ENCODE measurements at places on chromosomes 1 and 21.

- DNase-seq = no peak
Measured at GRCh38 chr1:240020871-240021270, 70.8 kb upstream of the FMN2 start.

DNA sequence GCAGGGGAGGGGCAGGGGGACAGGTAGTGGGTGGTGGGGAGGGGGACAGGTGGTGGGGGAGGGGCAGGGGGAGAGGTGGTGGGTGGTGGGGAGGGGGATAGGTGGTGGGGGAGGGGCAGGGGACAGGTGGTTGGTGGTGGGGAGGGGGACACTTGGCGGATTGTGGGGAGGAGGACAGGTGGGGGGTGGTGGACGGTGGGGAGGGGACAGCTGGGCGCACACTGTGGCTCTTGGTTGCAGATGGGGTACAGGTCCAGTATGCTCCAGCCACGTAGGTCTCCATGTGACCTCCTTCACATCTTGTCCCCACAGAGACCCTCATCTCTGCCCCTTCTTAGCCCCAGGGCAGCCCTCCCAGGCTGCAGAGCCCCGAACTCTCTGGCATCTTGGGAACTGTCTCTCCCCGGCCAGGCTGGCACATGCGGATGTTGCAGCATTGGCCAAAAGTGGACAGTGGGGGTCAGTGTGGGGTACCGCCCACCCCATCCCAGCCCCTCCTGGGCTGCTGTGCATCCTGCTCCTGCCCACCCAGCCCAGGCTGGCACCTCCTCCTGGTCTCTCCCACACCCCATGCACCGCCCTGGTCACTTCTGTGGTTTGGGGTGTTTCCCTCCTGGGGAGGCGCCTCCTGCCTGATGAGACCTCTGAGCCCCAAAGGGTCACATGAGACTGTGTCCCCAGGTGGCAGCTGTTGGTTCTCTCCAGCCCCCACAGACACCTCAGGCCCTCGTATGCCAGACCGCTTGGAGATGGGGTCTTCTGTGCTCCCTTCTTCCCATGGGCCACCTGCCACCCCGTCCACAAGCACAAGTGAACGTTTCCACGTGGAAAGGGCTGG, 7.6 kb upstream of the SLC19A1 start:
- no peak for DNase-seq

GRCh38 chr1:187696073-187696472, 867.3 kb downstream of the PLA2G4A start:
- DNase-seq = no peak

GRCh38 chr1:156165083-156165482, 11.7 kb downstream of the SEMA4A start:
- no peak for DNase-seq

DNA sequence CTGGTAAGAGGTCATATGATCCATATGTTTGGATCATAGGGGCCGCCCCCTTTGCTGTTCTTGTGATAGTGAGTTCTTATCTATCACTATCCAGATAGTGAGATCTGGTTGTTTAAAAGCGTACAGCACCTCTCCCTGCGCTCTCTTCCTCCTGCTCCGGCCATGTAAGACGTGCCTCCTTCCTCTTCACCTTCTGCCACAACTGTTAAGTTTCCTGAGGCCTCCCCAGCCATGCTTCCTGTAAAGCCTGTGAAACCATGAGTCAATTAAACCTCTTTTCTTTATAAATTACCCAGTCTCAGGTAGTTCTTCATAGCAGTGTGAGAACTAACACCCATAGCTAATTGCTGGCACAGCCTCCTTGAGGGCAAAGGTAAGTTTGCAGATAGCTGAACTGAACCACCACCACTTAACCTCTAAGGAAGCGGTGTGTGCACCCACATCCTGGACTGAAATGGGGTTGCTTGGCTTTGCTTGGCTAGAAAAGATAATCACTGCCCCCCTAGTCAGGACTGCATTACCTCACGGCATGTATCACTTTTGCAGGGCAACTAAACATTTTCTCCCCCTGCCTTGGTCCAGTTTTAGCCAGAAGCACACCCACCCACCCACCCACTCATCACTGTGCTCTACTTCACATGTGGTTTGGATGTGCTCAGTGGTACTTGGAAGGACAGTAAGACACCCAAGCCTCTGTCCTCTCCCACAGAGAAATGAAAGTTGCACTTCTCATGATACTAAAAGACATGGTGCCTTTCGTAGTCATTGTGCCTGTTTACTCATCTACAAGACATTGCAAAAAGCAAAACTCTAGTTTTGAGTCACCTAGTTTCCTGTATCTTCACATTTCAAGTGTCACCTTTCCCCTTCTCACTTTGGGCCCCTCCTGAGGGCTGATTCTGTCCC, 23.1 kb upstream of the PTAFR start:
- DNase-seq = peak; percentile 12

DNA sequence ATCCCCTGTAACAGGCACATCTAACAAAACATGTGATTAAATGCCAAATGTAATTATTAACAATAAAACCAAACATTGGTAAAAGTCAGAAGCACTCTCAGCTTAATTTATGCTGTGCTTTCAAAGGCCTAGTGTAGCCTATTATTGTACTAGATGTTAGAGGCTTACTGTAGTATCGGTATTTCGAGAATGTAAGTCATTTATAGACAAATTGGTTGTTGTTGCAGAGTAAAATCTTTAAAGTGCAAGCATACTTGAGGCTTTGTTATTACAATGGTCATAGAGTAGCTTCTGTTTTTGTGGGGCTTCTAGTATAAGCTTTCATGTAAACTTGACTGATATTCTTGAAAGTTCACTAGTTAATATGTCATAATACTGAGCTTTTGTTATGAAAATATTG, 965.8 kb downstream of the PLA2G4A start:
- DNase-seq = no peak

- DNase-seq = no peak
Measured at GRCh38 chr1:179295164-179295755, 1.7 kb downstream of the SOAT1 start.

- DNase-seq = no peak
Measured at GRCh38 chr21:31348188-31348587, 4.1 kb upstream of the TIAM1 start.

- DNase-seq = peak; percentile 24
Measured at GRCh38 chr21:39094087-39094780, 89.0 kb downstream of the PSMG1 start.

DNA sequence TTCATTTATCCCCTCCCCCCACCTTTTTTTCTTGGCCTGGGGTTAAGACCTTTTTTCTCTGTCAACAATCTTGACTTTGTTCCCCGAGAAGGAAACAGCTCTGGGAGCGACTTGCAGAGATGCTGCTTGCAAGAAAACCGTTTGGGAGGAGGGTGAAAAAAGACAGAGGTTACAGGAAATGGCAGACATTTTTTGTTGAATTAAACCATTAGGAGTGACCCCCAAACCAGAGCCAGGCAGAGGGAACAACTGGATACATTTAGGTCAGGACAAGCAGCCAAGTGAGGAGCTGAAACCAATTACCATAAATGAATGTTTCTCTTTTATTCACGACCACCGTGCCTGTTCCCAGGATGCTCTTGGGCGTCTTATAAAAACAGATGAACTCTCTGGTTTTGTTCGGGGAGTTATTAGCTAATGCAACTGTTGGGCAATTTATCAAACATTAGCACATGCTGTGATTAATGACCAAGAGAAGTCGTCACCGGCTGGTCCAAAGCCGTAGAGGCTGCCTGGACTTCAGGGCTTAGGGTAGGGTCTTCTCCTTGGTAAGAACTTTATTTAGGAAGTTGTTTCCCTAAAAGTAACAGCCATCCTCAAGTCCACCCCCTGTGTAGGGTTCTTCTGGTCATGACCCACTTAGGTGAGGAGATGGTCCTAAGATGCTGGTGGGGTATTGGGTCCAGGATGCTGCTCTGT, 141.0 kb downstream of the FOXD2 start:
- DNase-seq = no peak

- DNase-seq = no peak
Measured at GRCh38 chr1:238089615-238090014, 198.9 kb upstream of the ZP4 start.

GRCh38 chr1:225846331-225847310, 35.6 kb downstream of the TMEM63A start:
- no peak for DNase-seq

DNA sequence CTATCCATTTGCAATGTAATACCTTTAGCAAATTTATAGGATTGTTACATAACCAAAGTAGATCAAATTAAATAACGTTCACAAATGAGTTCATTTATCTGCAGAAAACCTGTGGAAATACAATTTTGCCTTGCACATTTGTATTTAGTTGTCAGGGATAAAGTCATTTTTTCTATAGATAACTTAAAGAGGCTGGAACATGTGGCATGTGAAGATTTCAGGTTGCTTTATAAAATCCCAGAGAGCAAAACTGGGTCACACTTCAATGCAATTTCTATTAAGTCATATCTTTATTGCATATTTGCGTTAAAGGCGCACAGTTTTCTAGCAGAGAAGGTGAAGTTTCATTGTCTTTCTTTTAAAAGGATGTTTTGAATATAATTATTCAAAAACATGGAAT, 342.4 kb downstream of the USP25 start:
- no peak for DNase-seq

DNA sequence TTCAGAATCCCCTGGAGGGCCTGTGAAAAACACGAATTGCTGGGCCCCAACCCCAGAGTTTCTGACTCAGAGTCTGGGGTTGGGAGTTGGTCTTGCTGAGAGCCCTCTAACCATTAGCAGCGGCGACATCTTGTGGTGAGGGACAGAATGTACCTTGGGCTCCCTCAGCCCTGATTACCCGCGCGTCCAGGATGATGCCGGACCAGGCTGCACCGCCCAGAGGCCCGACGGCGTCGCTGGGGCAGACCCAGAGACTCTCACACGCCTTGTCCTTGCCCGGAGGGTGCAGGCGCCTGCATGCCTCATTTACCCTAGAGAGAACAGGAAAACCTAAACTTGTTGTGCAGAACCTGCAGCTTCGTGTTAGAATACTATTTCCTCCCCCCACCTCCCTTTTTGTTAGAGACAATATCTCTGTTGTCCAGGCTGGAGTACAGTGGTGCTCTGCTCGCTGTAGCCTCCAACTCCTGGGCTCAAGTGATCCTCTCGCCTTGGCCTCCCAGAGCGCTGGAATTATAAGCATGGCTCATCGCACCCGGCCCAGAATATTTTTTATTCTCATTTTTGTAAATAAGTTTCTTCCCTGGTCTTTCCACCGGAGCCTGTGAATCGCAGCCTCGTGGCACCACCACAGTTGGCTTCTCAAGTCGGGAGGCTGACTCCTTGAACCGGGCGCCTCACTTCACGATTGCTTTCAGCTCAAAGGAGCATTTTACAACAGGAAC, 22.2 kb upstream of the RD3 start:
- peak; percentile 54 for DNase-seq

GRCh38 chr1:63501256-63501655, 21.8 kb downstream of the ITGB3BP start:
- DNase-seq = no peak

- DNase-seq = no peak
Measured at GRCh38 chr1:216224233-216224632, 199.0 kb downstream of the USH2A start.

- DNase-seq = peak; percentile 53
Measured at GRCh38 chr1:150621497-150622302, 7.7 kb downstream of the ENSA start.
